ENCODE measurements at places on chromosomes 6 and 20.

DNA sequence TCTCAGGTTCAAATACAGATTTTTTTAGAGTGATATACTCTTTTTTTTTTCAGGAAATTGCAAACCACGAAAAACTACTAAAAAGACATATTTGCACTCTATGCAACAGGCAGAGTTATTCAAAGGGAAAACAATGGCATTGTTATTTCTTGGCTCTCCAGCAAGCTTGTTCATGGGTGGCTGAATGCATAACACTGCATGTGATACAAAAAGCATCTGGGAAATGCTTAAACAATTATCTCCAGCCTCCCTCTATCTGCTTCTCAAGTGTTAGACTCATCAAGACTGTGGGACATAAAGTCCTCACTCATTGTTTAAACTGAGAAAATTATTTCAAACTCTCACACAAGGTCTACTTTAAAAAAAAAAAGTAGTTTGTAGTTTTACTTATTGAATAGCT is 7.3 kb upstream of the COL12A1 start:
- no peak for DNase-seq

GRCh38 chr6:162116902-162117525 is 610.6 kb downstream of the PRKN start:
- no peak for DNase-seq

GRCh38 chr20:49748525-49748838 is 34.8 kb upstream of the B4GALT5 start:
- no peak for DNase-seq

- DNase-seq = no peak
Measured at GRCh38 chr20:49677777-49678758, 35.6 kb downstream of the B4GALT5 start.

DNA sequence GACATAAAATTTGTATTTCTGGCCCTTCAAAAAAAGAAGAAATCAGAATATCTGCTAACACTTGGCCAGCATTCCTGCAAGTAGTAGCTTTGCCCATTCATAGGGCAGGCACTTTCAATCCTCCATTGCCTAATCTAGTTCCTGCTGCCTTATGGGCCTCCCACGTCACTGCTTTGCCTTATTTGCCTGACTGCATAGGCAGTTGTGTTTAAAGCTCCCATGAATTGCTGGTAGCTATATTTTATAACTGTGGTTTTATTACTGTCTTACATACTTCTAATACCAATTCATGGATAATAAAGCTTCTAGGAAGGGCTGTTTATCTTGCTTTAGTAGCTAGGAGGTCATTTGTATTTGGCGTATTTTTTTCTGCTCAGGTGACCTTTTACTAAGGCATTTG is 7.7 kb upstream of the SLC35A1 start:
- DNase-seq = no peak

DNA sequence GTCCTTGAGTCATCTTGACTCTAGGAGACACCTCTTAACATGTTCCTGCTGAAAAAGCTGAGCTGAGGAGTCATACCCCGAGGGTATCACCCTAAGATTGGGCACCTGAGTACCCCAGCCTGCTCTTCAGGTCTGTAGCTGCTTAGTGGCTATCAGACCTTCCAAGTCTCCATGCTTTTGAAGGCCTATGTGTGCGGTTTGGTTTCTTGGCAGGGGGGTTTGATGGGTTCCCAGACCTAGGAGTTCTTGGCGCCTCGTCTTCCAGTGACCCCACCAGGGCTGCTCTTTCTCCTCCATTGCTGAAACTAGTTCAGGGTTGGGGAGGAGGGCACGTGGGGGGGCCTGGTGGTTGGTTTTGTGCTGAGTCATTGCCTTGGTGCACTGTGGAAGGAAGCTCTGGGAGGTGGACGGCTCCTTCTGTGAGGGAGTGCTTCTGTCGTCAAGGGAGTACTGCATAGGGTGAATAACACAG is 20.1 kb downstream of the IGF2R start:
- DNase-seq = no peak
